NCI-H524 (cell line): ENCODE measurements at places on chromosomes 1 and 21.
A peak's percentile ranks its signal among the peaks of the same experiment; 100 is the strongest.

- DNase-seq, result no peak
These were observed 4.7 kb upstream of the DMBX1 start for GRCh38 chr1:46484783-46485490.

DNA sequence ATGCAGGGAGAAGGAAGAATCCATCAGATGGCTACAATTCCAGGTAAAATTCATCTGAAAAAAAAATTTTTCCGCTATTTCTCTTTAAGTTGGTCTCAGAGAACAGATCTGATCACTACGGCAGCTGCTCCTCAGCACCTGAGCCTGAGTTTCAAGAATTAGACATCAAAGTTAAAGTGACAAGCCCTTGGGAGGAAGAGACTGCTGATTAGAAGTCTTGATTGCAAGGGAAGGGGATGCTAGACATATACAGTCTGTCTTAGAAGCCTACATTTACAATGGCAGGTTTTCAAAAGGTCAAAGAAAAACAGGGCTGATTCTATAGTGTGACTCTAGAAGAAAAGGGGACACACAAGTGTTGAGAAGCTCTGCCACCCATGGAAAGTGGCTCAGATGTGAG lies 48.3 kb downstream of the SUSD4 start:
- DNase-seq, result no peak

DNA sequence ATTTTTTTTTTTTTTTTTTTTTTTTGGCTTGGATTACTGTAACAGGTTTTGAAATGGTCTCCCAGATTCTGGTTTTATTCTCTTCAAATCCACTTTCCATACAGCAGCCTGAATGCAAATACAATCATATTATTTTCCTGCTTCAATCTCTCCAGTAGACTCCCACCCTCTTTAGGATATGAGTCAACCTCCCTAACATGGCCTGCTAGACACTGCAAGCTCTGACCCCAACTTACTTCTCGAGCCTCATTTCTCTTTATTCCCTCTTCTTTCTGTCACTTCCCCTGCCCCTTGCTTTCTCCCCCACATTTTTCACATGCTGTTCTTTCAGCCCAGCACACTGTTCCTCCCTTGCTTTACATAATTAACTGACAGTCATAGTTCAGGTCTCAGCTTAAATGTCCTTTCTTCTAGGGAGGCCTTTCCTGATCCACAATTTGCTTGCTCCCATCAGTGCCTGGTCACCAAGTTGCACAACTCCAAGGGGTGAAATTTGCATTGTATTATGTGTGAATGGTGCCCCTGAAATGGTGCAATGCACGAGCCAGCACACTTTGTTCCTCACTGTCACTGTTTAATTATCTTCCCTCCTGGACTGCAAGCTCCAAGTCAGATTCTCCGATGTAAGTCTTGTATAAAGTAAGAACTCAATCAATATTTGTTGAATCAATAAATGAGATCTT lies 22.1 kb upstream of the IL19 start:
- DNase-seq, result no peak

GRCh38 chr1:30518696-30519095 lies 204.7 kb downstream of the MATN1 start:
- DNase-seq, result no peak

DNA sequence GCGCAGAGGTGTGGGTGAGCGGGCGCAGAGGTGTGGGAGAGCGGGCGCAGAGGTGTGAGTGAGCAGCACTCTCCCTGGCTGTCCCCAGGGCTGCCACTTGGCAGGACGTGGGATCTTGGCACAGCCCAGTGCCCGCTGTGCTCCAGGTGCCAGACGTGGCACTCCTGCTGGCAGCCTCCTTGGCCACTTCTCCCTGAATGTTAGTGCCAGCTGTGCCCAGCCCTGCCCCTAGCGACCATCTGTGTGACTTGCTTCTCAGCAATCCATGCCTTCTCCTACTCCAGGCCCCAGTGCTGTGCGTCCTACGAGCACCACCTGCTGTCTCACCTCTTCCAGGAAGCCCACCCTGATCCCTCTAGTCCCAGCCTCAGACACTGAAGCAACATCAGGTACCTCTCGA lies 30.5 kb downstream of the KRTAP10-1 start:
- peak; percentile 87 for DNase-seq

- DNase-seq, result peak; percentile 98
These were observed 34.9 kb upstream of the PPP1R15B start for GRCh38 chr1:204446413-204447111.

GRCh38 chr1:207302618-207303393 lies 18.7 kb upstream of the CD55 start:
- DNase-seq, result no peak

GRCh38 chr1:208977638-208978256 lies 605.8 kb upstream of the CAMK1G start:
- no peak for DNase-seq

DNA sequence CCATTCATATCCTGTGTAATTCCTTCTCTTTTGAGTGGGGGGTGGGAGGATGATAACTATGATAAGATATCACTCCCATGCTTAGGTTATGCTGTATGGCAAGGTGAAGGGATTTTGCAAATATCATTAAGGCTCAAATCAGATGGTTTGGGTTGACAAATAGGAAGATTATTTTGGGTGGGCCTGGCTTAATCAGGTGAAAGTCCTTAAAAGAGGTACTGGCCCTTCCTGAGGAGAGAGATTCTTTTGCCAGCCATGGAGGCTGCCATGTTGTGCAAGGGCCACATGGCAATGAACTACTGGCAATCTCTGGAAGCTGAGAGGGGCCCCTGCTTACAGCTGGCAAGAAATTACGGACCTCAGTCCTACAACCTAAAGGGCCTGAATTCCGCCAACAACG lies 174.6 kb upstream of the FOXD3 start:
- DNase-seq, result no peak

- no peak for DNase-seq
These were observed 34.7 kb upstream of the PDE9A start for GRCh38 chr21:42618707-42619102.

DNA sequence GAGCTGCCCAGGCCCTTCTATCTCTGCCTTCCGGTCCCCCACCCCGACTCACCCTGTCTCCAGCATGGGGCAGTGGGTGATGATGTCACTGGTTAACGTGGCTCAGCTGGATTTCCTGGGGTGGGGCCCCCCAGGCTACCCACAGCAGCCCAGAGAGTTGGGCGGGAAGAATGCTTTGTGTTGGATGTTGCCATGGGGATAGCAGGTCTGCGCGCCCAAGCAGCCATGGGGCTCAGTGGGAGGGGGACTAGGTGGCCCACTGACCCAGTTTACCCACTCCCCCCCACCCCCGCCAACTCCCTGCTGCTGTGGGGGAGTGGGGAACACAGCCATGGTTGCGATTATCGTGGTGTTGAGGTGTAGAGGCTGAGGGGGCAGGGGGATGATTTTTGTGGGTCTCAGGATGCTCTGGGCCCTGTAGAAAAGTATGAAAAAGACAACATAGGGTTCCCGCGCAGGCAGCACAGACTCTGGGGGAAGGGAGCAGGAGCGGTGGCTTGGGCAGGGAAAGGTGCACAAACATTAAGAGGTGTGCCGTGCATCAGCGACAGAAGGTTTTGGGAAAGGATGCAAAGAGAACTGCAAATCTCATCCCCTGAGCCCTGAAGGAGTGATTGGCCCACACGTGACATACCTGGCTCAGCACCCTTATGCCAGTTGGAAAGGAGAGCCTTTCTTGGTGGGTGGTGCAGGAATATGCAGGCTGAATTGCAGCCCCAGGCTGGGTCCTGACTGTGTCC lies 8.5 kb downstream of the CELSR2 start:
- no peak for DNase-seq

- no peak for DNase-seq
These were observed 16.7 kb downstream of the RAB3B start for GRCh38 chr1:51973587-51974474.

- no peak for DNase-seq
These were observed 257.9 kb upstream of the AJAP1 start for GRCh38 chr1:4396551-4396950.

- DNase-seq, result no peak
These were observed 8.1 kb upstream of the TFF1 start for GRCh38 chr21:42374457-42374856.

DNA sequence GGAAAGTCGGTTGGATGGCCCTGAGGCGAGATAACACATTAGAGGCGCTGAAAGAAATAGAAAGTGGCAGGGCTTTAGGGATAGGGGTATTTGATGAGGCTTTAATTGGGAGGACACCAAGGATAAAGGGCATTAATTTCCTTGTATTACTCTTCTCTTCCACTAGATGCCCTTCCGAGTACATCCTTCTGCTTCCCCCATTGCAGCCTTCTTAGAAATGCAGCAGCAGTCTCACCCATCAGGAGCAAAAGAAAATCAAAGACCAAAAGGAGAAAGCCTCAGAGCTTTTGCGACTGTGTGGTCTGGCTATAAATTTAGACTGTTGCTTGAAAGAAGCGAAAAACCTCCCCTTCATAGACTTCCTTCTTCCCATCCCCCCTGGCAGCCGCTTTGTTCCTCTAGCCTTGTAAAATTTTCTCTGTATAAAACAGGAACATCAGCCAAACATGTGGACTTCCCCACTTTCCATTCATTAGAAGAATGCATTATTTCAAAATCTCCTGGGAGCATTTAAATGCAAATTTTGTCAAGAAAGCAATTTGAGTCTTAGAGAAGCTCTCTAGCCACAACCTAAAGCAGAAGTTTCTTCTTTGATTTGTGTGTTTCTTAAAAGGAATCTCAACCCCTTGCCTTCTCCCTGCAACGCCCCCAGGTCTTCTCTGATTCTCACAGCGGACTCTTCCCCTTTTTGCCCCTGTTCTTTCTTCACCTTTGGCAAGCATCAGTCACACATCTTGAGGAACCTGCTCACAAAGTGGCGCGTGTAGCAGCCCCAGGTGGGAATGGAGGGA lies 76.6 kb downstream of the NDUFS5 start:
- DNase-seq, result peak; percentile 59

DNA sequence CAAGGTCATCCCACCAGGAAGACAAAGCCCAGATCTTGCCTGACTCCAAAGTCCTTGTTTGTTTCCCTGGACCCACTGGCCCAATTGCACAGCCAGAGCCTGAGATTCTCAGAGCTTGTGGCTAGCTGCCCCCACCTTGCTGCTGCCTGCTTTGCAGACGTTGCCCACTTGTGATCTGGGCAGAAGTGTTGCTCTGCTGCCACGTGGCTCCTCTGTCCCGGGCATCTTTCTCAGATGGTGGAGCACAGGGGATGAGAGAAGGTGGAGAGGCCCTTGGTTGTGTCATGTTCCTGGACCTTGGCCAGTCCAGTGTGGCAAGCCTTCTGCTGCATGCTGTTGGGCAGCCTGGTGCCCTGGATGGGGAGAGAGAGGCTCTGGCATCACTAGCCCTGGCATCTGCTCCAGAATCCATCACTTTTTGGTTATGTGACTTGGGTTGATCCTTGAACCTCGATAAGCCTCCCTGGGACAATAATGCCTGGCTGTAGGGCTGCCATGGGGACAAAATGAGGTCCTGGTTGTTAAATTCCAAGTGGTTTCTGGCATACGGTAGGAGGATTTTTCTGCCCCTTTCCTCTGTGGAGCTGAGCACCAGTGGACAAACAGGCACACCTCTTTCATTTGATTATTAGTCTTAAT lies 1.5 kb upstream of the NR0B2 start:
- no peak for DNase-seq

GRCh38 chr1:61343734-61344420 lies 261.5 kb downstream of the NFIA start:
- no peak for DNase-seq

DNA sequence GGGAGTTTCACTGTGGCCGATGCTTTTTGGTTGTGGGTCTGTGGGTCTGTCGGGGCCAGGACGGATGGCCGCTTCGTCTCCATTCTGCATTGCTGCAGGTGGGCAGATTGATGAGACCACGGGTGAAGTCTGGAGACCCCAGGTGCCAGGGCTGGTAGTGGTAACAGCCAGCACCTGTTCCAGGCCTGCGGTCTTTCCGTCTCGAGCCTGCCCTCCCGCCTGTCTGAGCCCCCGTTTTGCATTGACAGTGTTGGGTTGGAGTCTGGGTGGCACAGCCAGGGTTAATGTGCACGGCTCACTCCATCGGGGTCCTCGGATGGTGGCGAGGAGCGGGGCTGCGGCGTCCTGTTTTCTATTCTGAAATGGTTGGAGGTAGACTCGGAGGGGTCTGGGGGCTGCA lies 24.2 kb downstream of the PRKCZ start:
- no peak for DNase-seq

- no peak for DNase-seq
These were observed 9.3 kb downstream of the RAVER2 start for GRCh38 chr1:64754173-64754572.

DNA sequence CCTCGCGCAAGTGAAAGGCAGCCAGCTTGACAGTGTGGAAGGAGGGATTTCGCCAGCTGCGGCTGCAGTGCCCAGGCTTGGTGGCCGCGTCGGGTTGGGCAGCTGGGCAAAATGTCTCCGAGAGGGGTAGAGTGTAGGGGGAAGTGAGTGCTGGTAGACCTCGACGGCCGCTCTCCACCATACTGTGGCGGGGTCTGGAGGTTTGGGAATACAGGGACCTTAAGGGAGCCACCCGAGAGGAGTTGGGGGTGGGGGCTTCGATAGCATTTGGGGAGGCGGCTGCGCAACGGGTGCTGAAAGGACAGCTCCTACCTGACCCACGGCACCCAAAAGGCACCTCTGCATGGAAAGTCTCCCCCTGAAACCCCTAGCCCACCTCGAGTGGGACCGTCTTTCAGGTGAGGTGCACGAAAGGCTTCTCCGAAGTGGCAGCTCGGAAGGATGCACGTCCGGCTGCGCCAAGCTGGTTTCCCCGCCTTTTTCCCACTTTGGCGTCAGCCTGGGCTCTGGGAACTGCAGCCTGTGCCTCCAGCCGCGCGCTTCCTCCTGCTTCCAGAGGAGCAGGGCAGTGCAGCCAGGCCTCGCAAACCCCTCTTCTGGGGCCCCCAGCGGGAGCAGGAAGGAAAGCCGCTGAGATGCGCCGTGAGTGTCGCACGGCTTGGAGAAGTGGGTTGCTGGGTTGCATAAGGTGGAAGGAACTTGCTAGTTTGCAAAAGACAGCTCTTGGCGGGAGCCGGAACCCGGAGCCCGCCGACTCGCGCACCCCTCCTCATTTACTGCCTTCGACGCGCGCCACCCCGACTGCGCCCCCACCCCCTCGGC lies 531 bp upstream of the HMGN2 start:
- peak; percentile 84 for DNase-seq

- DNase-seq, result no peak
These were observed 29.3 kb downstream of the SELL start for GRCh38 chr1:169682071-169682470.

DNA sequence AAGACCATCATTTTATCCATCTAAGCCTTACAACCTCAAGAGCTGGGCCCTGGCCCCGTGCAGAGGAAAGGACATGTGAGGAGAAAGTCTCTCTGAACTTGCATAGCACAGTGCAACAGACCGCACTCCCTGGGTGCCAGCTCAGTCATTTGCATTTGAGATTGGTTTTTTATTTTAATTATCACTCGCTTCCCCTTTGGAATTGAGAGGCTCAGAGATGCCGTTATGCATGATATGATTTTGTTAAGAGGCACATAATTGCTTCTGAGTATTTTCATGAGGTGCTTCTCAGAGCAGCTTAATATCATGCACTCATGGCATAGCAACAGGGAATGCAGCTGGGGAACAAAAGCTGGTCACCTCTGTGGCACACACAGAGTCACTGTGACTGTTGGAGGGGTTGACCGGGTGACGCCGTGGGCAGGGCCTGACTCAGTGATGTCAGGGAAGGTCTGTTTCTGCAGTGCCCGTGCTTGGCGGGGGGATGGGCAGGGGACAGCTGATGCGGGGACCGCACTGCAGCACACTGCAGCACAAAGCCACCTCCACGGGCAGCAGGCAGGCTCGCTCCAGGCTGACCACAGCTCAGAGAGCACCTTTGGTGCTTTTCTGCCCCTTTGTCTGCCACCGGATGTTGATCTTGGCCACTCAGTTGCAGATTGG lies 43.2 kb upstream of the VAMP3 start:
- no peak for DNase-seq

- no peak for DNase-seq
These were observed 144.2 kb downstream of the KCNK2 start for GRCh38 chr1:215226757-215227156.
